ENCODE measurements at places on chromosomes 5 and 9.

DNA sequence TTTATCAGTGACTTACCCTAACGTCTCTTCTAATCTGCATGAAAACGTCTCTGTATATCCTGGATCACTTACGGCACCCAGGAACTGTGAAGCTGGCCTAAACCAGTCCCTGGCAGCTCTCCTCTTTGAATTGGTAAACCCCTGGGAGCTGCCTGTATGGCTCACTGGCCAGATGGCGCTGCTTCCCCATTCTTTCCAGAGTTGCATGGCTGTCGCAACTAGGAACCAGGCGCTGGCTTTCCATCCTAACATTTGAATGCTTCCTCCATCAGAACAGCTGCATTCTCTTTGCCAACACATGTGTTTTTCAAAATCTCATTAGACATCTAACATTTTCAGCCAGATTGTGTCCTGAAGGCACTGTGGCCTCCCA lies 8.0 kb upstream of the PCA3 start:
- peak; percentile 10 for DNase-seq

GRCh38 chr5:144451187-144451973 lies 280.7 kb downstream of the KCTD16 start:
- DNase-seq, result no peak

DNA sequence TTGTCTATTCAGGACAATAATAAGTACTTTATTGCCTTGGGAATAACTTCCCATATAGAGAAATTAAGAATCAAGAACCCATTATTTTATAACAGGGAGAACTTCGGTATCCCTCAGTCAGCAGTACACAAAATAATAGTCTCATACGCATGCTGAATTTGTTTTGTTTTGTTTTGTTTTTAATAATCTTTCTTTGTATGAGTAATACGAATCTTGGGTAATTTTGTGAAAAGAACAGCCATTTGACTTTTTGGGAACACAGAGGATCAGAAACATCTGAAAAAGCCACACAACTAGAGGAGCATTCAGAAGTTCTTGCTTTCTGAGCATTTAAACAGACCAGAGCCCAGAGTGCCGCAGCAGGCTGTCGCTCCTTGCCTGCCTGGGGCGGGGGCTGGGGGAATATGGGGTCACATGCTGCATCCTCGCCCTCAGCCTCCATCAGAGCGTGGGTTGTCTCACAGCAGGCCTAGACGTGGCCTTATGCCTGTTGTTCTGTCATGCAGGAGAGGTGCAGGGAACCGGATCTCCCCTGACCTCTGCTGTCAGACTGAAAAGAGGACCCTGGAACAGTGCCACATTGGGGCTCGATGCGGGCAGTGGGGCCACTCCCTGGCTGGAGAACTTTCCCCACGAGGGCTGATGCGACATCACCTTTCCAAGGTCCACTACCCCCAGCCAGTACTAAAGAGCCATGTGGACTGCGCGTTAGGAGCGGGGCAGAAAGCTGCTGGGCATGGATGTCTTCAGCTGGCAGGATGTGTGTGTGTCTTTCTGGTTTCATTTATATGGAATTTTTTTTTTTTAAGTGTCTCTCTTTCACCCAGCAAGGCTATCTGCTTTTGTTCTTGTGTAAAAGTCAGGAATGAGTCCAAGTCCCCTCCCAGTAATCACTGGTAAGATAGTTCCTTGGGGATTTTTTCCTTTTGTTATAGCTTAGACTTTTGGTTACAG lies 133.4 kb upstream of the OTULINL start:
- no peak for DNase-seq

DNA sequence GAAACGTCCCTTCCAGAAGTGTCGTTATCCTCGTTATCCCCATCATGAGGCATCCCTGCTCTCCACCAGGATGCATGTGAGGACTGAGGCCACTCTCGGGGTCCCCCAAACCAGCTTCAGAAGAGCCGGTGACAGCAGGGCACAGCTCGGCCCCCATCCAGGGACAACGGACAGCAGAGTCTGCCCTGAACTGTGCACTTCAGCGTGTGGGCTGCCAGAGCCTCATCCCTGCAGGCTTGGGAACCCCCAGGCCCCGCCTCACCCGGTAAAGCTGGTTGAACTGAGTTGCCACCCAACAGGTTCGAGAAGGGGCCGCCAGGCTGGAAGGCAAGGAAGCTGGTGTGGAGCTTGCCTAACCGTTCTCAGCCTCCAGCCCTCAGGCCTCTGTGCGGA lies 710 bp upstream of the CARD9 start:
- DNase-seq, result no peak

DNA sequence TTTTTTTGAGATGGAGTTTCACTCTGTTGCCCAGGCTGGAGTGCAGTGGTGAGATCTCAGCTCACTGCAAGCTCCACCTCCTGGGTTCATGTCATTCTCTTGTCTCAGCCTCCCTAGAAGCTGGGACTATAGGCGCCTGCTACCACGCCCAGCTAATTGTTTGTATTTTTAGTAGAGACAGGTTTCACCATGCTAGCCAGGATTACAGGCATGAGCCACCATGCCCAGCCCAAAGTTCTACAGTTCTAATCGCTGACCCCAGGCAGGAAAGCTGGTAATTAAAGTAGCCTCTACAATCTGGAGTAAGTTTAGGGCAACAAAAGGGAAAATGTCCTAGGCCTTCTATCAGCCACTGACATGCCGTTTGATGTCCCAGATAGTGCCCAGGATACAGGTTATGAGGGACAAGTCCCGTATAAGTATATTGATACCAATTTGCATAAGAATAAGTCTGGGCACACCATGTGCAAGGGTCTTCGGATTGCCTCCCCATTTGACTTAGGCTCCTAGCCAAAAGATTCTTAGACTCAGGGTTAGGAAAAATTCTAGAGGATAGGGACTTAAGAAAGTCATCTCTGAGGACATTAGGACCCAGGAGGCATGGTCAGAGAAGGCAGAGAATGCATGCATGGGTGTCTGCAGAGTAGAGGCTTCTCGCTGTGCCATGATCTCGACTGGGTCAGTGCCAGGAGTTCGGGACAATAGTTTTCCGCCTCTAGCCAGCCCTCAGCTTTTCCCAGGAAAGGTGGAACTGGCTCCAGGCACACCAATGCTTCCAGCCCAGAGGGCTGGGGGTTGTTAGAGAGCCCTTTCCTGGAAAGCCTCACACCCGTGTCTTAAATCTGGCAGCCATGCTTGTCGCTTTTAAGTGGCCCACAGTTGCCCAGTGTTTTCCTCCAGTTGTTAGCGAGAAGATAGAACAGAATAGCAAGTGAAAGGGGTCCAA lies 1111.1 kb downstream of the TAF11L14 start:
- no peak for DNase-seq

- DNase-seq, result no peak
Observed at GRCh38 chr5:78689540-78690252, 41.1 kb upstream of the LHFPL2 start.

GRCh38 chr9:8660383-8660782 lies 860.8 kb upstream of the DMAC1 start:
- DNase-seq, result no peak

DNA sequence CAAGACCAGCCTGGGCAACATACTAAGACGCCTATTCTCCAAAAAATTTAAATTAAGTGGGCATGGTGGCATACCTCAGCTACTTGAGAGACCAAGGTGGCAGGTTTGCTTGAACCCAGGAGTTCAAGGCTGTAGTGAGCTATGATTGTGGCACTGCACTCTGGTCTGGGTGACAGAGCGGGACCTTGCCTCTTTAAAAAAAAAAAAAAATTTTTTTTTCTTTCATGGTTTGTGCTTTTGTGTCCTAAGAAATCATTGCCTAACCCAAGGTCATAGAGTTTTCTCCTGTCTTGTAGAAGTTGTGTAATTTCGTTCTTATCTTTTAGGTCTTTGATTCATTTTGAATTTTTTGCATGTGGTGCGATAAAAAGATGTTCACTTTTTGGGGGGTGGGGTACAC lies 12.3 kb downstream of the GPBP1 start:
- no peak for DNase-seq

GRCh38 chr5:120062515-120062917 lies 401.6 kb upstream of the PRR16 start:
- no peak for DNase-seq

DNA sequence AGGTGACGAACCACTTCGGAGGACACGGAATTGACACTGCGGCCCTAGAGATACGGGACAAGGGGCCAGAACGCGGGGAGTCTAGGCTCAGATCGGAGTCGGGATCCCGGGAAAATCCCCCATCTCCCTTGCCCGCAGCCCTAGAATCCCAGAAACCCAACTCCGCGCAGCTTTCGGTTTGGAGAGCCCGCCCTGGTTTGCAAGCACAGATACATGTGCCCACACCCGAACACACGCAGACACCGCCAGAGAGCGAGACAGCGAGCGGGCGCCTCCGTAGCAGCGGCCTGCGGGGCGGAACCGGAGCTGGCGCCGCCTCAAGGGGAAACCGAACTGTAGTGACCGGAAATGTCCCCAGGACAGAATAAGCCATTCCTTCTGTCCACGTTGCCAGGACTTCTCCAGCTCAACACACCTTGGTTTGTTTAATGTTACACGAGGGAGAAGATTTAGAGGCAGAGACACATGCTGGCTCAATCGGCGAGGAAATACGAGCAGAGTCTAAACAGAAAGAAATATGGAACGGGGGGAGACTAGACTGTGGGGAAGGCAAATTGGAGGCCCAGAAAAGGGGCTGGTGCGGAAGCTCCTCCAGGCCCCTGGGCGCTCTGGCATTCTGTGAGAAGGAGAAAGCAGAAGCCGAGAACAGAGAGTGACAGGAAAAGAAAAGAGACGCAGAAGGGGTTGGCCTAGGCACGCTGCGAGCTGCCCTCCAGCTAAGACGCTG lies 2.9 kb upstream of the PAX5 start:
- DNase-seq, result peak; percentile 24

- no peak for DNase-seq
Observed at GRCh38 chr5:100676817-100677631, 141.8 kb downstream of the FAM174A start.

- peak; percentile 35 for DNase-seq
Observed at GRCh38 chr5:154756868-154757813, 2.0 kb downstream of the LARP1 start.

DNA sequence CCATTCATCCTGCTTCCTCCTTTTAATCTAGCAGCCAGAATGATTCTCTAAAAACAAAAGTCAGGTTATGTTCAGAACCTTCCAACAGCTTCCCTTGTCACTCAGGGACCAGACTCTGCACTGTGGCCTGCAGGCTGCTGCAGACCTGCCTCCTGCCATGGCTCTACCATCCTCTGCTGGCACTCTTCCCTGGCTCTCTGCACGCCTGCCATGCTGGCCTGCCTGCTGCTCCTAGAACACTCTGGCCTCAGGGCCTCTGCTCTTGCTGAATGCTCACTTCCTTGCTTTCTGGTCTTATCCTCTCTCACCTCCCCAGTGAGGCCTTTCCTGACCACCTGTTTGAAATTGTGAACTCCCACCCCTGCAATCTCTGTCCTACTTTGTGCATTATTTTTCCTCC lies 149.4 kb downstream of the CD180 start:
- no peak for DNase-seq

- no peak for DNase-seq
Observed at GRCh38 chr9:28155067-28155466, 581.8 kb upstream of the C9orf72 start.

- DNase-seq, result no peak
Observed at GRCh38 chr9:87567001-87567400, 69.3 kb downstream of the DAPK1 start.

- peak; percentile 84 for DNase-seq
Observed at GRCh38 chr9:109101810-109102209, 17.9 kb downstream of the TMEM245 start.

DNA sequence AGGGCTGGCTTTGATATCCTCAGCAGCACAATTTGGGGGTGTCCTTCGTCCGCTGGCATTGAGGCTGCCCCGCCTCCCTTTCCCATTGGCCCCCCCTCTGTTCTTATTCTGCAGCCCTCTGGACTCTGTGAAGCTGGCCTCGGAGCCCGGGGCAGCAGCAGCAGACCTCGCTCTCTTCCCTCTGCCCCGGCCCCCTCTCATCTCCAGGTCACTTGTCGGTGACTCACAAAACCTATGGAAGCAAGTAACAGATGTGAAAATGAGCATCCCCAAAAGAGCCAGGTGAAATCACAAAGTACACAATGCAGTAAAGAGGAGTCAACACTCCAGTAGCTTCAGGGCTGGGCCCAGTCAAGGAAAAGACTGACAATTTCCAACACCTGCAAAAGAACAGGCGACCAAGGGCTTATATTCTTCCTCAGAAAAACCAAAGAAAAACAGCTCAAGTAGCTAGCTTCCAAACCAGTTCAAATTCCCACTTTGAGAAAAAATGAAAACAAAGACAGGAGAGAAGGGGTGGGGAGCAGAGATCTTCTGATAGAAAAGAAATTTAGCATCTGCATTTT lies 97.5 kb downstream of the ZNF608 start:
- no peak for DNase-seq

- DNase-seq, result no peak
Observed at GRCh38 chr5:137596941-137597340, 97.8 kb upstream of the SPOCK1 start.

- no peak for DNase-seq
Observed at GRCh38 chr5:178675922-178676321, 49.1 kb upstream of the CLK4 start.

GRCh38 chr5:55902696-55903095 lies 51.5 kb downstream of the IL31RA start:
- no peak for DNase-seq

- peak; percentile 15 for DNase-seq
Observed at GRCh38 chr9:104386425-104387069, 117.5 kb upstream of the OR13F1 start.

GRCh38 chr5:32420506-32420905 lies 24.0 kb downstream of the ZFR start:
- DNase-seq, result no peak

- no peak for DNase-seq
Observed at GRCh38 chr5:159409801-159410200, 79.5 kb upstream of the IL12B start.

DNA sequence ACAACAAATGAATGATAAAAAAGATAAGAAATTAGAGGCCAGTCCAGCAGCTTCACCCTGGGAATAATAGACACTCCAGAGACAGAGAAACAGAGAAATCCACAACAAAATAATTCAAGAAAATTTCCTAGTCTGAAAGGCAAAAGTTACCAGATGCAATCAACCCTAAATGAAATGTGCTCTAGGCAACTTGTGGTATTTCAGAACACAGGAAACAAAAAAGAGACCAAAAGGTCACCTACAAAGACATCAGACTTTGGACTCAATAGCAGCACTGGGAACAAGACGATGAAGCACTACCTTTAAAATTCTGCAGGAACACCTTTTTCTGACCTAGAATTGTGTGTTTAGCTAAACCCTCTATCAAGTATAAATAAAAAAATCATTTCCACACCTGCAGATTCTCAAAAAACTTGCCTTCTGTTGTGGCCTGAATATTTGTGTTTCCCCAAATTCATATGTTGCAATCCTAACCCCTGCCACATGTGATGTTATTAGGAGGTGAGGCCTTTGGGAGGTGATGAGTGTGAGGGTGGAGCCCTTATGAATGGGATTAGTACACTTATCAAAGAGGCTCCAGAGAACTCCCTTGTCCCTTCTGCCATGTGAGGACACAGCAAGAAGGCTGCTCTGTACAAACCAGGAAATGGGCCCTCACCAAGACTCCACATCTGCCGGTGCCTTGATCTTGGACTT lies 5.9 kb upstream of the MAPK9 start:
- DNase-seq, result no peak
